ENCODE measurements at places on chromosomes 7 and 10. TPM values are rescaled to one million over a fixed set of nuclear protein-coding genes. Genes with fewer than 3 reads are reported as not detected.

ADCY1 gene
- 3.9 TPM for total RNA-seq

TNPO3 gene
- 44.4 TPM for total RNA-seq

EMX2 gene
- total RNA-seq = not detected

GIMAP2 gene
- total RNA-seq = 113 TPM

MEOX2 gene
- total RNA-seq = not detected

AOC1 gene
- total RNA-seq = not detected

GPR146 gene
- total RNA-seq = 10.0 TPM

SPDYE9 gene
- not detected for total RNA-seq

ADAMTS14 gene
- not detected for total RNA-seq

CEP55 gene
- total RNA-seq = 84.6 TPM

GOLGA7B gene
- total RNA-seq = 11.2 TPM

PON3 gene
- total RNA-seq = not detected

All from activated CD4-positive, alpha-beta memory T cell treated with anti-CD3 and anti-CD28 coated beads, Interleukin-2, amount 10 ng/mL, durations not matched to agents 7 days and 5 days (primary cell).